Activated CD4-positive, alpha-beta memory T cell treated with anti-CD3 and anti-CD28 coated beads, Interleukin-2, amount 10 ng/mL, durations not matched to agents 7 days and 5 days (primary cell): ENCODE measurements at places on chromosomes 2 and 18.

- DNase-seq: no peak
Observed at GRCh38 chr18:11500153-11501122, 109.0 kb upstream of the SLC35G4 start.

DNA sequence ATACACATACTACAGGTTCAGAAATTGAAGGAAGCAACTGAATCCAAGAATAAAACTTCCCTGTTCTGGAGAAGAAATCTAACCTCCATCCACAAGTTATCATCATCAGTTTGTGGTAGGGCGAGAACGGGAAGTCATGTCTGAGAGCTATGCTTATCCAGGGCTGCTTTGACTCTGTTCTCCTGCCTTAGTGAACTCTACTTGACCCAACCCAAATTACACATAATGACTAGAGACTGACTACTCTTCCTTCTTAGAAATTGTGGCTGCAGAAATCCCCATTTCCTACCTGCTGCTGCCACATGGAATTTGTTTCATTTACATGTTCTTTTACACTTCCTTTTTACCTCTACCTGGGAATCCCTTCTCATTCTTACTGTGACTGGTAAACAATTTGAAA is 1102.6 kb upstream of the PIK3C3 start:
- no peak for DNase-seq

- DNase-seq: no peak
Observed at GRCh38 chr18:48779462-48779861, 171.3 kb downstream of the SMAD7 start.

DNA sequence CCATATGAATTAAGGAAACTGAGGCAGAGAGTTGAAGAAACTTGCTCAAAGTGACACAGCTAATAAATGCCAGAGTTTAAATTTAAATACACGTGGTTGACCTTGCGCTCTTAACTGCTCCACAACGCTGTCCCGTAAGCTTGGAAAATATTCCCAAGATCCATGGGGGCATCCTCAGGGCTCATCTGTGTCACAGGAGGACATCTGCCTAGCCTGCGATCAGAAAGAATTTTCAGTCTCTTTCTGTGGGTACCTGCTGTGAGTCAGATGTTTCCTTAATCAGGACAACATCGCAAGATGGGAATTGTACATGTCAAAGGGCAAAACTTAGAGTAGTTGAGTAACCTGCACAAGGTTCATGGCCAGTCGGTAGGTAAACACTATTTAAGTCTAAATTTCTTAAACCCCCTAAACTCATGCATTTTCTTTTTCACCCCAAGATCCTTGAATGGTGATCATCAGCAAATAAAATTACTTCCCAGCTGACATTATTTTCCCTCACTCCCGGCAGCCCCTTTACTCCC is 1.4 kb downstream of the CMPK2 start:
- DNase-seq: no peak

- no peak for DNase-seq
Observed at GRCh38 chr18:79573921-79574491, 105.6 kb upstream of the CTDP1 start.

GRCh38 chr2:119741001-119741400 is 18.7 kb upstream of the PTPN4 start:
- no peak for DNase-seq

DNA sequence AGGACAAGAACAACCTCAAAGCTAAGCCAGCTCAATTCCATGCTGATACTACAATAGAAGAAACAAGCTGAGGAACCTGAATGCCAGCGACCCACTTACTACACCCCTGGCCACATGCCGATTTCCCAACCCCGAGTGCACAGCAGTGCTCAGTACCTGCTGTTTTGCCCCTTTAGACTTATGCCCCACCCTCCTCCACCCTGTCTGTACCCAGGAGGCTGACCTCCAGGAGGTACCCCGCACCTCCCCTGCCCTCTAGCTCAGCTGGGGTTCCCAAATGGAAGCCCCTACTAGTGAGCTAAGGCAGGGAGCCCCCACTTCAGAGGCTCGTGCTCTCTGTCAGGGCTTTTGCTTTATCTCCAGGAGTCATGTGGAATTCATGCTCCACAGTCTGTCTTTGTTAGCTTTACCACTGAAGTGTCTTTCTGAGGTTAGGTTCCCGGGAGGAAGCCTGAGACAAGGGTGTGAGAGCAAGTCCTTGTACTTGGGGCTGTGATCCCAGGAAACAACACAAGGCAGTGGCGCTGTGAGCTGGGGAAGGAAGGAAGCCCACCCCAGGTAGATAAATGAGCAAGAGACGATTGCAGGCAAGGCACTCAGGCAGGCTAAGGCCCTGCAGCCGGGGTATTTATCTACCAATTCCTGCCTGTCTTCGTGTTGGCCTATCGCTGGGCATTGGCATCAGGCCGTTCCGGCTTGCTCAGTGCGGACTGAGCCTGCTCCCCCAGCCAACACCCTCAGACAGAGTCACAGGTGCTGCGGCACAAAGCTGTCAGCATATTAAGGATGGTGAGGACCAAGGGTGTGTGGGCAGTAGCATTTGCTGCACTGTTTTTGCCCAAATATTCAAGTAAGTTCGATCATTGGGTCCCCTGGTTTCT is 220.5 kb downstream of the CYP26B1 start:
- peak; percentile 13 for DNase-seq

GRCh38 chr2:66233981-66234380 is 200.9 kb upstream of the MEIS1 start:
- no peak for DNase-seq

DNA sequence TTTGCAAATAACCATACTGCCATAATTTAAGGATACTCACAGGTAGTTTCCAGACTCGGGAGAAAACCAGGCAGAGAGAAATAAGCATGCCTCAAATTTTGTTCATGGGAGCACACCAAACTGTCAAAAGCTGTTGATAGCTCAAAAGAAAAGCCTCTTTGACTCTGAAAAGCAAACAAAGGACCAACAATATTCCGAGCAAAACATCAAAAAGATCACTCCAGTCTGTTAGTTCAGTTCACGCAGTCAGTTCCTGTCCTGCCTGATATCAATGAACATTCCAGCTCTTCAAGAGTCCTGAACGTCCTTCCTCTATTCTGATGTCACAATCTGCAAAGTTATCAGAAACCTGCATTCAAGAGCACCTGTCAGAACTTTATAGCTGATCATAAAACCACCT is 78.7 kb downstream of the RRM2 start:
- DNase-seq: no peak

DNA sequence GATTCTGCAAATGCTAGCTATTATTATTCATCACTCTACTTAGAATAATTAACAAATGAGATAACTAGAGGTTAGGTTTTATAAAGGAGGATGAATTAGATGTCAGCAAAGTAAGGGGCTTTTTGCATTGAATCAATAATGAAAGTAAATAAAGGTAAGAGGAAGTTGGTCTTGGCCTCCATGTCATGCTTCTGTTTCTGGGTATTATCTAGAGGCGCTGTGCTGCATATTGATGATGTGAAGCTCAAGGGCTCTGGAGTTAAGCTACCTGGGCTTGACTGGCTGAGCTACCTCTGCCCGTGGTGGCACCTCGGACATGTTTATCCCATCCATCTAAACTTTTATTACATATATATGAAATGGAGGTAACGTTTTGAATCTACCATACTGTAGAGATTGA is 350.9 kb downstream of the PARD3B start:
- DNase-seq: no peak

DNA sequence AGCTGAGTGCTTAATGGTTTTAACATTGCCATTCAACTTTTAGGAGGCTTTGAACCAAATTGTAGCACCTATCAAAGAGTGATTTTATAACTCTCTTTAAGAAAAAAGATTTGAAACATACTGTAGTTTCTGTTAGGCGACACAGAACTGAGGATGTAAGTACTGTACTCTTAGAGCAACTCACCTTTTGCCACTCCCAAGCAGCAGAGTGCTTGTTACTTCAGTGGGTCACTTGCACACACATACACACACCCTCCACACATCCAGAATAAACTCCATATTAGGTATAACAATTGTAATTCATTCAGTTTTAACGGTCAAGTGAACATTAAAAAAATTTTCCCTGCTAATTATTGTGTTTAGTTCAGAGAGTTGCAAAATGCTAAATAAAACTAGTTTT is 118.3 kb downstream of the CAMKMT start:
- DNase-seq: no peak

DNA sequence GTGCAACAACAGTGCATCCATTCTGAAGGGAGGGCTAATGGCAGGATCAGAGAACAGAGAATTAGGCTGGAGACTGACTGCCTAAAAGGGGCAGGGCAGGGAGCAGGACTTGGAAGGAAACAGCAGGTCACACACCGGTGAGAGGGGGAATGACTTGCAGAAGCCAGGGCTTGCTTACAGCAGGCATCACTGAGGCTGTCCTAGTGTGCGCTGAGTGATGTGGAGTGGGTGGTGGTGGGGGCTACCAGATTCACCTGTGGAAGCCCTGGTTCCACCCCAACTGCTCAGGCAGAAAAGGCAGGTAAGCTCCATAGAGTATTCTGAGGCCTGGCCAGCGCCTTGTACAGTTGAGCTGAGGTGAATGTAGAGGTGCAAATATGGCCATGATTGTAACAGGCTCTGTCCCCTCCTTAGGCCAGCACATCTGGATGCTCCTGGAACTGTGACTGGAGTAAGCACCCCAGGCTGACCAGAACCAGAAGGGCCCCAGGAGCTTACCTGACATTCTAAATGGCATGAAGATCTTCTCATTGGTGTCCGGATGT is 49.4 kb downstream of the SFXN5 start:
- no peak for DNase-seq

- no peak for DNase-seq
Observed at GRCh38 chr18:31410716-31411483, 34.3 kb downstream of the DSG4 start.

DNA sequence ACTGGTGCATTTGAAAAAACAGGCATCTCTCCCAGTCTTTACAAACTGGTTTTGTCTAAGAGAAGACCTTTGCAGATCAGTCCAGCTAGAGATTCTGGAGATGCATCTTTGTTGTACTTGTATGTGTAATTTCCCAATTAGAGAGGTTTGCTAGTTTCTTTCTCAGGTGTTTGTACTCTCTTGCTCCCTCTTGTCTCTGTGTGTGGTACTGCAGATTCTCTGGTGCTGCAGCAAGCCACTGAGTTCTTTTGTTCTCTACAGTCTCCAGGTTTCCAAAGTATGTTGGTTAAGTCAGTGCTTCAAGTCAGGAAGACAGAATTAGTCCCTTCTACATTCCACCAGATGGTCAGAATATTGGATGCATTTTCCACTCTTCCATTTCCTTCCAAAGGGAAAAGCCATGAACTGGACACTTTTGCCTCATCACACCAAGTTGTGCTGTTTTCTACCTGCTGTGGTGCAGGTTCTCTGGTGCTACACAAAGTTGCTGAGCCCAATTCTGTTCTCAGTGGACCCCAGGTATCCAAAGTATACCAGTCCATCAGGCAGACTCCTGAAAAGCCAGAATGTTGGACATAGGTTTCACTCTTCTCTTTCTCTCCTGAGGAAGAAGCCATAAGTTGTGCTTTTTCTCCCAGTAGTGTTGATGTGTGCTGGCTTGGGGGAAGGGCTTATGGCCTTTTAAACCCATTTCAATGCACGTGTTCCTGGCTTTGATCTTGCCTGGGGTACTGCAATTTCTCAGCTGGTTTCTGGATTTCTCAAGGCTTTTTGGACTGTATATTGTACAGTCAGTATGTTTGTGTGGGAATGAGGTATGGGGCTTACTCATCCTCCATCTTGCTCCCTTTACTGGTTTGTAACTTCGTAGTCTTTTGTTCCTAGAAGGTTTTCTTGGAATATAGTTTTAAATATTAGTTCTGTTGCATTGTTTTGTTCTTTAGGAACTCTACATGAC is 29.8 kb downstream of the EPC2 start:
- DNase-seq: peak; percentile 32

DNA sequence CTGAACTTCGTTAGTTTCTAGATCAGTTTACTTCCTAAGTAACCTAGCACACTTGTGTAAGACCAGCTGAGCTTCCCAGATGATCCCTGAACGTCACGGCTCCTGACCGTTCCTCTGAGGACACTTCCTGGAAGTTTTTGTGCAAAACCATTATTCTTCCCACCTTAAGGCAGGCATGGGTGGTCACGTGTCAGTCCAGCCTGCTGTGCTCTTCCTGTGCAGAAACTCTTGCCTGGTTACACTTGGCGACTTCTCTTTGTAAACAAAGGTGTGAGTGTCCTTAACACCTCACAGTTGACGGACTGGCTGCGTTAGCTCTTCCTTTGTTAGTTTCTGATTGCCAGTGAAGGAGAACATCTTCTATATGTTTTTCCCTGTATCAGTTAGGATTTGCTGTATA is 118.3 kb downstream of the SH3RF3 start:
- DNase-seq: no peak

DNA sequence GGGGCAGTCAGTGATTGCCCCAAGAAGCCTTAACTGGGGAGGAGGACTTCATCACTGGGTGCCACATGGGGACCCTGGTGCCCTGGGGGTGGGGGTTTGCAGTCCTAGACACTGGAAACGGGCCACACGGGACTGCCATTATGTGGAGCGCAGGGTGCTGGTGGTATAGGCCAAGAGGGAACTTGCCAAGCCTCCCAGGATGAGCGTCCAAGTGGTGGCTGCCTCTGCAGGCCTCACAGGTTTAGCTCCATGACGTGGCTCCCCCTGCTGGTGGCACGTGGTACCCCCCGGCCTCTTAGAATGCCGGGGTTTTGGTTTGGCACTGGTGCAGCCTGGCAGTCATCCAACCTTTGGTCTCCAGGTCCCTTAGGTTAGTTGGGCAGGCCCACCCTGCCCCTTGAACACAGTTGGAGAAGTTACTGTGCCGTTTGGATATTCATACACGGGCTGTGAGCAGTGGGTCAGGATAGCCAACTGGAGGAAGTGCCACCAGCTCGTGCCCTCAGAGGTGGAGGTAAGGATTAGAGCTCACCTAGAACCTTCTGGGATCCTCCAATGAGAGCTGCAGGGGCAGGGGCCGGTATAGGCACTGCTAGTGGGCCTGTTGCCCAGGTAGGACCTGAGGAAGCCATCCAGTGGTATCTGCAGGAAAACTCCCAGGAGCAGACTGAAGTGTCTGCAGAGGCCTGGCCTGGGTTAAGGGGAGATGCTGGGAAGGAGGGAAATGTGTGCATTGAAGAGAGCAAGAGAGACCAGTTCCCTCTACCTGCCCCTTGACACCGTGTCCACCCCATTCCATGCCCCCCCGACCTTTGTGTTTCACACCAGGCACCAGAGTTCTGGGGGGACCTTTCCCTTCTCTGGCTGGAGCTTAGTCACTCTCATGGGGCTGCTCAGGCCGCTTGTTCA is 5.7 kb downstream of the PTMA start:
- DNase-seq: peak; percentile 90

GRCh38 chr2:219109471-219109870 is 48.8 kb upstream of the IHH start:
- no peak for DNase-seq

- no peak for DNase-seq
Observed at GRCh38 chr2:111912547-111912946, 14.1 kb downstream of the MERTK start.

- DNase-seq: no peak
Observed at GRCh38 chr2:56232912-56233311, 49.1 kb downstream of the CCDC85A start.

- DNase-seq: no peak
Observed at GRCh38 chr2:15547115-15547876, 13.8 kb downstream of the NBAS start.

DNA sequence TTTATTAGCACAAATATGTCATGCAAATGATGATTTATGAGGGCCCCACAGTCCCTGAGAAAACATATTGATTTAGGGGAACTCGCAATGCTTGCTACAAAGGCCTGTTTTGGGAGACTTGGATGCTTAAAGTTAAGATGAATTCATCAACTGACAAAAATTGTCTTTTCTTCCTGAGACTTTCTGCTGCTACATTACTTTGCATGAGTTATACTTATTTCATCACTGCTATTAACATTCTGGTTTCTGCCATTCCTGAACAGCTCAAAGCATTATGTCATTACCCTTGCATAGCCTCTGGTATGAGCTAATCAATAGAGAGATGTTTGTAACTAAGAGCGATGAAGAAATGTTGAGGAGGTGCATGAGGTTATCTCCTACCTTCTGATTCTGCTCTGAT is 74.4 kb downstream of the SOX11 start:
- DNase-seq: no peak
